ENCODE measurements at places on chromosomes 12 and 14.

GRCh38 chr12:14937689-14938088 is 648 bp downstream of the ERP27 start:
- no peak for DNase-seq

DNA sequence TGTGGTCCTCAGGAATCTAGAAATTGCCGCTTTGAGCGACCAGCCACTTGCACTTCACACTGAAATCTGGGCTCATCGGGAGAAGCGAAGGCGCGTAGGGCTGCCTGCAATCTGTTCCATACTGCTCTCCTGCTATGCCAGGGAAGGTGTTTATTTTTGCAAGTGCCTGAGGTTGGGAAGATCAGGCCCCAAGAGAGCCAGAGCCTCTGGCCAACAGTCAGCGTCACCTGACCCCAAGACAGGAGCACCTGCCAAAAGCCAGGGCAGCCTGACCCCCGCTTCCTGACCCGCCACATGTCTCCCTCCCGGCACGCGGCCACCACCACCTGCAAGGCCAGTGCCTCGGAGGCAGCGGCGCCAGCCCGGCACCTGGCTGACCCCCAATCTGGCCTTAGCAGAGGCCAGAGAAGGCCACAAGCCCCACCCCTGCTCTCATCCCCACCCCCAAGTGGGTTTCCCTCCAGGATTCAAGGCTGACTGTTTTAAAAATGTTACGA is 94.4 kb downstream of the CHGA start:
- no peak for DNase-seq

GRCh38 chr12:89756194-89756584 is 47.6 kb upstream of the ATP2B1 start:
- no peak for DNase-seq

DNA sequence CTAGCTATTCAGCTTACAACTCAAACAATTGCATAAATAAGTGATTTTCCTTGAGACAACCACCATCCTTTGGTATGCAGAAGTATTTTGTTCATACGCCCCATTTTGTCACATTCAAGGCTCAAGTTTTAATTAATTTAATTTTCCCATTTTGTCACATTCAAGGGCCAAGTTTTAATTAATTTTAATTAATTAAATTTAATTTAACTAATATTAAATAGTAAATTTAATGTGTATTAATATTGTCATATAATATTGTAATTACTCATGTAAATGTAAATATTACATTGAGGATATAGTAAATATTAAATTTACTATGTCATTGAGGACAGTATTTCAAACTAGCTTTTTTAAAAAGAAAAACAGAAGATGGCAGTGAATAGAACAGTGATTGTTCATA is 216.8 kb upstream of the GARIN2 start:
- DNase-seq = no peak

DNA sequence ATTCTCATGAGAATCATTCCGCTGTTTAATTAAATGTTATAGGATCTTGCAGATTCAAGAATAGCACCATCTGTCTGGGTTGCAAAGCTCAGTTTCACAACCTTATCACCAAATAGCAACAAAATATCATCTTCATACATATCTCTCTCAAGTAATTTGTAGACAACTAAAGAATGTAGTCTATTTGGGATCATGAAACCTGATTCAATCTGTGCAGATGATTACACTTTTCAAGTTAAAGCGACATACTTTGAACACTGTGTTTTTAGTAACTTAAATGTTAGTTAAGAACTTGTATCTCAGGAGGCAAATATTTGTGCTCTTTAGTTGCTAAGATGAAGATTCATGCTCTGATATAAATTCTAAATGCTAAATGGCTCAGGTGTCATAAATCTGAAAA is 14.8 kb downstream of the MED13L start:
- DNase-seq = no peak

DNA sequence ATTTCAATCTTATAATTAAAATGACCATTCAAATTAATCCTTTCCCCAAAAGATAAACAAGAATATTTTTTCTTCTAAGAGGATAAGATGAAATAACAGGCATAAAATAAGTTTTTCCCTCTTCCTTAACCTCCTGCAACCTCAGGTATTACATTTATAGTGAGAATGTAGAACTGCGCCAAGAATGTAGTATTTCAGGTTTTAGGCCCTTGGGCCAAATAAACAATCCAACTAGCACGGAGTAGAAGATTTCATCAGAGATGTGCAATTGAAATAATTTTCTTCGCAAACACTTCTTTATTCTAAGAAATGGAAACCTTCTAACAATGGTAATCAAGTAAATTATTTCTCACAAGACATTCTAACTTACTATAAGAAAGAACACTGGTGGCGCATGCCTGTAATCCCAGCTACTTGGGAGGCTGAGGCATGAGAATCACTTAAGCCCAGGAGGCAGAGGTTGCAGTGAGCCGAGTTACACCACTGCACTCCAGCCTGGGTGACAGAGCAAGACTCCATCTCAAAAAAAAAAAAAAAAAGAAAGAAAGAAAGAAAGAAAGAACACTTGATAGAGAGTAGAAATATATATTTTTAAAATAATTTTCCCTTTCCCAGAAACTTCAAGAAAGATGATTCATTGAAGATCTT is 100.8 kb downstream of the TAOK3 start:
- no peak for DNase-seq

DNA sequence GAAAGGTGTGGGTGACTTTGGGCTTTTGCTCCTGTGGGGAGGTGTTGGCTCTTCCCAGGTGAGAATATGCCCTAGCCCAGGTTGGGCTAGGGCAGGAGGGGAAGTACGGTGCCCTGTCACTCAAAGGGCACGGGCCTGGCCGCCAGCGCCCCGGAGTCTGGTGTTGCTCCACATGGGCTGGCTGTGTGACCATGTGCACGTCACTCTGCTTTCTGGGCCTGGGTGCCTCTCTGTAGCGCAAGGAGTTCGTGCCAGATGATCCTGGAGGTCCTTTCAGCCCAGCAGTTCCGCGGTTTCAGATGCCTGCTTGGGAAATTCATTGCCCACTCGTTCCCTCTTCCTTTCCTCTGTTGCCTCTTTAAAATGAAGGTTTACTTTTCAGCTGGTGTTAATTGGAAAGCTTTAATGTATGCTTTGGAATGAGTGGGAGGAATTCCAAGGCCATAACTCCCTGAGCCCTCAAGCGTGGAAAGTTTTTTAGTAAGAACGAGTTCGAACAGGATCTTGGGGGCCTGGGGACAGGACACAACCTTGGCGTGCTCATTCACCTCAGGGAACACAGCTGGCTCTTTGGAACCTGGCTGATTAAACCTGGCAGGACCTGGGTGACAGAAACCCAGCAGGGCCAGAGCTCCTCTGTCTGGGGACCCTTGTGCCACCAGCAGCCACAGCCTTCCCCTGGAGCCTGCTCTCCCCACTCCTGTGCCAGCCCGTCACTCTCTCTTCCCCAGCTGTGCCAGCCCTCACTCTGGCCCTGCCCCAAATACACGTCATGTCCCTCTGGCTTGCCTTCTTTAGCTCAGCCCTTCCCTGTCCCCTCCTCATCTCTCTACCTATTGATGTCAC is 42.8 kb downstream of the TSPAN9 start:
- peak; percentile 90 for DNase-seq

DNA sequence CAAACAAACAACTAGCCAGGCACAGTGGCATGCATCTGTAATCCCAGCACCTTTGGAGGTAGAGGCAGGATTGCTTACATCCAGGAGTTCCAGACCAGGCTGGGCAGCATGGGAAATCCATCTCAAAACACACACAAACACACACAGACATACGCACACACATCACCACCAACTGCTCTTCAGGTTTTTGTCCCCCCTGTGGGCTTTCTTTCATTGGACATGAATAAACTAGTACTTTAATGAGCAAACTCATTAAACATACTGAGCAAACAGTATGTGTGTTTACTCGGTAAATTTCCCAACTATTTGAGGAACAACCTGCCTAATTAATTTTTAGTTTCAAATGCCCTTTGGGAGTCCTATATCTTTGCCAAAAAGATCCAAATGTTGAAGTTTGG is 10.1 kb upstream of the RASSF3 start:
- no peak for DNase-seq

GRCh38 chr12:53044896-53045695 is 4.8 kb upstream of the TNS2 start:
- DNase-seq = peak; percentile 25

- DNase-seq = peak; percentile 20
Measured at GRCh38 chr12:47376927-47377326, 297.2 kb upstream of the AMIGO2 start.

GRCh38 chr12:105920161-105920684 is 218.5 kb downstream of the NUAK1 start:
- DNase-seq = peak; percentile 73

DNA sequence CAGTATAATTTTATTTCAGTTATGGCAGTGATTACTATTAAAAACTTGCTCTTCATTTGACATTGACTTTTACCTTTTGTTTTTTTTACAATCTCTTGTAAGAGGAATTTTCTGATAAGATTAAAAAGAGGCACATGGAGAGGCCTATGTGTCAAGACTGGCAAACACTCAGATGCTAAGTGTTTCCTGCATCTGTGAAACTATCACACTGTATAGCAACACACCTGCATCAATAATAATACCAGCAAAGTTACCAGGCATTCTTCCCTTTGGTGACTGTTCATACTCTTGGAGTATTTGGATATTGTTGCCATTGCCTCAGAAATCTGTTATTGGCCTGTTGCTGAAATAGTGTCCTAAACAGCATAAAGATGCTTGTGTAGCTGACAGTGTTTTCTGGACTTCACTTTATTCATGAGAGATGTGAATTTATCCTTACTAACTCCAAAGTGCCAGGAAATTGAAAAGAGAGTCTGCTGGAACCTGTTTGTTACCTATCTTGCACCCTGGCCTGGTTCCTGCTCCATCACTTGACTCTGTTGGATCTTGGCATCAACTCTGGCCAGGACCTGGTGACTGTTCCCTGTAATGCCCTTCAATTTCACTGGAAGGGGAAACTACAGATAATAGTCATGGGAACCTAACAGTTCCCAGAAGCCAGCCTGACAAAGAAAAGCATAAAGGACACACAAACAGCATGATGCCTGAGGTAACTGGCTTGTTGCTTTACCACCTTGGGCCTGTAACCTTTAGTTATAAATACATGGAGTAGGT is 19.8 kb downstream of the SLC16A7 start:
- no peak for DNase-seq

DNA sequence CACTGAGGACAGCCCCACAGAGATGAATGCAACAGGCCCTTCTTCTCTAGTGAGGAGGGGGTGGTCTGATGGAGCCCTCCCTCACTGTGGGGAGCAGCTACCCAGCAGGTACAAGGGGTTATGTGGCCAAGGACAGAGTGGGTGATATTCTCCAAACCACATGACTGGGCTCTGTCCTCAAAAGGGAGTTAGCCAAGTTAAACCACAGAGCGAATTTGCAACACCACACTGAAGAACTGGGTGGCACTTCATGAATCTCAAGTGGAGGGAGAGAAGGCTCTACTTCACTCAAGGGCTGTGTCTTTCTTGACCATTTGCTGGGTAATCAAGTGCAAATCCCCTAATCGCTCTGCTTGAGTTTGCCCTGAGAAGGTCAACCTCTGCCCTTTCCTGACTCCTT is 12.5 kb downstream of the GPR68 start:
- DNase-seq = no peak

- no peak for DNase-seq
Measured at GRCh38 chr12:41439801-41440200, 251.7 kb downstream of the PDZRN4 start.

DNA sequence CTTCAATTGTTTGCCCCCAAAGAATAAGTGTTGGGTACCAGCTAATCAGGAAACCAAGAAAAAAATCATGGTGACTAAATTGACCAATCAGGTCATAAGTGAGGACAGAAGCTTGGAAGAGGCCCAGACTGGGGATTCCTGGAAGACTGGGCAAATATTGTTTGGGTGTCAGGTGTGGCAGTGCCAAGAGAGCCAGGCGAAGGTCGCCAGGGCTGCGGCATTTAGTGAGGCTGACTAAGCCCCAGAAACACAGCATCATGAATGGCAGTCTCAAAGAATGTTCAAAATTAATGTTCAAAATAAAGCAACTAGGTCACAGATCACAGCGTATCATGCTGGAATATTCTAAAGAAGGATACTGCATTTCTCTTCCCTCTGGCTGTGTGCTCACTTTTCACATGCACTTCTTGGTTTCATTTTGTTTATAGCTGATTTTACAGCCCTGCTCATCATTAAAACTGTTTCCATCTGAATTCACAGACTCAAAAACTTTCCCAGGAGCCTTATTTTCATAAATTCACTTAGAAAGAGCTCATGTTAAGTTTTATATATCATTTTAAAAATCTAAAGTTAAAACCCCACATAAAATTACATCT is 85.3 kb upstream of the OVCH1 start:
- no peak for DNase-seq

GRCh38 chr12:14959463-14959862 is 1.9 kb downstream of the ARHGDIB start:
- no peak for DNase-seq

DNA sequence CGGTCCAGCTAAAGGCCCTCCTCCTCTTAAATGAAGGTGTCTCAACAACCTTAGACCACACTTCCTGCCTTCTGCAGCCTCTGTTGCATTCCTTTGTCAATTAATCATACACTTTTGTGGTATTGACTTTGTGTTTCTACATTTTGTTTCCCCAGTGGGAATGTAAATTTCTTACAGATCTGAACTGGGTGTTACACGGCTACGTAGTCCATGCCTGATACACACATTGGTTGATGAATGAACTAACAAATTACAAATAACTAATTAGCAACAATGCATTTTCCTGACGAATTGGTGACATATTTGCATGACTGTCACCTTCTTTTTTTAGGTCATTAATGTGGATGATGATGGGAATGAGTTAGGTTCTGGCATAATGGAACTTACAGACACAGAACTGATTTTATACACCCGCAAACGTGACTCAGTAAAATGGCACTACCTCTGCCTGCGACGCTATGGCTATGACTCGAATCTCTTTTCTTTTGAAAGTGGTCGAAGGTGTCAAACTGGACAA is 15.2 kb upstream of the CCT2 start:
- DNase-seq = peak; percentile 91

DNA sequence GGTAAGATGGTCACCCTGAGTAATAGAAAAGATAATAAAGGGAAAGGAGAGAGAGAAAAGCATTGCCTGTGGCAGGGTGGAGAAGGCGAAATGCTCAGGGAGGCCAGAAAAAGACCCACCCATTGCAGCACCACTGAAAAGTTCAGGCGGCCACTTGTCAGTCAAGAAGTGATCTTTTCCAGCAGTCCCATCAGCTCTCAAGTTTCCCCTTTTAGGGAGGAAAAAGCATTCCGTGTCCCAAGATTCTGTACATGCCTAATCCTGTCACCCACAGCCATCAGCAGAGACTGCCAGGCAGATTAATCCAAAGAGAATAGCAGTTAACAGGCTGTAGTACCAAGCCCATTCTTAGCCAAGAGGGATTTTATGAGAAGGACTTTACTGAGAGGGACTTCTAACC is 11.9 kb downstream of the SLC38A1 start:
- DNase-seq = no peak
